Colonic mucosa (tissue), 4 donors: ENCODE measurements at places on chromosomes 1 and 21. TPM values are rescaled to one million over a fixed set of nuclear protein-coding genes. Genes with fewer than 3 reads are reported as not detected.

DNA sequence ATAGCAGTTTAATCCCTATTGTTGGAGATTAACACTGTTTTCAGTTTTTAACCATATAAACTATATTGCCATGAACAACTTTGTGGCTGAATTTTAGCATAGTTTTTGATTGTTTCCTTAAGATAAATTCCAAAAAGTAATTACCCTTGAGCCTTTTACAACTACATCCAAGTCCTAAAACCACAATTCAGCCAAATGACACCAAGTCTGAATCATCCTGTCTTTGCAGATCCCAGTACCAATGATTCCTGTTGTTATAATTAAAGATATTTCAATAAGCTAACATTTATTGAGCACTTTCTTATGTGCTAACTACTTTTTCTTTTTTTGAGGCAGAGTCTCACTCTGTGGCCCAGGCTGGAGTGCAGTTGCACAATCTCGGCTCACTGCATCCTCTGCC, 35.6 kb downstream of the IL23R start:
- no peak for DNase-seq

The KCNH1 gene
- total RNA-seq, result 0.64 TPM

The OLIG2 gene
- not detected for total RNA-seq

GRCh38 chr1:145690587-145691558, 16.3 kb downstream of the PDZK1 start:
- no peak for DNase-seq
